ENCODE measurements at places on chromosomes 1 and 21. TPM values are rescaled to one million over a fixed set of nuclear protein-coding genes. Genes with fewer than 3 reads are reported as not detected.

- DNase-seq: no peak
Observed at GRCh38 chr1:182662121-182662890, 22.1 kb downstream of the RGS8 start.

GRCh38 chr1:211148366-211148765 is 14.4 kb upstream of the KCNH1 start:
- no peak for DNase-seq

- DNase-seq: no peak
Observed at GRCh38 chr1:94350350-94350924, 67.8 kb upstream of the ABCD3 start.

GRCh38 chr1:20367116-20367585 is 76.5 kb downstream of the VWA5B1 start:
- peak; percentile 39 for DNase-seq

KMO gene
- 21.3 TPM for polyA plus RNA-seq

ACOT11 gene
- polyA plus RNA-seq: 14.2 TPM

DNA sequence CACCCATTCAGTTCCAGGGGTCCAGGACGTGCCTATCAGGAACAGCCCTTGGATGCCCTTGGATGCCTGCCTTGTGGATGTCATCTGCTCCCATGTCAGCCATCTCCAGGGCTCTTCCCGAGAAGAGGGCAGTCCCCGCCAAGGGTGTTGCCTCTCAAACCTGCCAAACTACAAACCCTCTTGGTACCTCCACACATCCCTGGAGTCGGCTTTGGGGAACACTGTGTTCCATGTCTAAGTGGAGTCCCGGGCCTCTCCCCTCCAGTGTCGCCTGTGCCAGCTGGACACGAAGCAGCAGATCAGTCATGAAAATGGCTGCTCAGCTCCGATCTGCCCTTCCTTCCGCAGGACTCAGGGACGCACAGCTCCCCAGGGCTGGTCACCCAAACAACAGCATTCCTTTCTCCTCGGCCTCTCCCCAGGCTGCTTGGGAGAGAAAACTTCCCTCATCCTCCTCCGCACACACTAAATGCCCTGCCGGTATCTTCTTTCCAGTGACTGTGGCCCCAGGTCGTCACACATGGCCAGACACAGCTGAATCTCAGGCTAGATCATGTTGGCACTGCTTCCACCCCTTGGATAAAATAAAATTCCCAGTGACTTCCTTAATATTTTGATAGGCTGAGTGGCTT is 53.4 kb downstream of the GALNT2 start:
- peak; percentile 73 for DNase-seq

DNA sequence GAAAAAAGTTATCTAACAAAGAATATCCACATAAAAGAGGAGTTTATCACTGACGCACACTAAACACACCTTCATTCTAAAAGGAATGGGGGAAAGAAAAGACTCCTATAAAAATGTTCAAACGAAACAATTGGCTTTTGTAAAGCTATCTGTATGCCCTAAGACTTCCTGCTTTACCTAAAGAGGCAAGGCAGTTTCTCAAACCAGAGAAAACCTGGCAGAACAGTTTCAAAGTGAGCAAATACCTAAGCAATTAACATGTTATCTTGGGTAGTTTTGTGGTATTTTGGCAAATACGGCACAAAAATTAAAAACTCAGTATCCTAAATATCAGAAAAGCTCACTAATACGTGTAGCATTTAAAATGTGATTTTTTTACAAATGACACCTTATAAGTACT is 1.9 kb downstream of the PUM1 start:
- DNase-seq: no peak

RNF207 gene
- 19.5 TPM for polyA plus RNA-seq

DPYD gene
- polyA plus RNA-seq: 9.8 TPM

GRCh38 chr1:117013309-117013858 is 11.8 kb downstream of the CD101 start:
- peak; percentile 48 for DNase-seq

GRCh38 chr1:93079685-93080141 is 630 bp downstream of the MTF2 start:
- no peak for DNase-seq

SRGAP2 gene
- polyA plus RNA-seq: 54.9 TPM

DNA sequence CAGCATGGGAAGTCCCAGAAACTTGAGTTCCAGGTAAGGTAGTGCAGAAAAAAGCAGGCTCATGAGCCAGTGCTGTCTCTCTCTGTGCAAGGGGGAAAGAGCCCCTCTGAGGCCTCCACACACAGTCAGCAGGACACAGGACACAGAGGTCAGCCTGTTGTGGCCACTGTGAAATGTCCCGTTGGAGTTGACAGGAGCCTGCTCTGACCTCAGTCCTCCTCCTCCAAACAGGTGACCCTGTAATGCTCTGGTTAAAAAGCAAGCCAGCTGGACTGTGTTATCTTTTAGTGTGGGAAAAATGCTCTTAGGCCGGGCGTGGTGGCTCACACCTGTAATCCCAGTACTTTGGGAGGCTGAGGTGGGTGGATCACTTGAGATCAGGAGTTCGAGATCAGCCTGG is 24.2 kb upstream of the GPR157 start:
- no peak for DNase-seq

DNA sequence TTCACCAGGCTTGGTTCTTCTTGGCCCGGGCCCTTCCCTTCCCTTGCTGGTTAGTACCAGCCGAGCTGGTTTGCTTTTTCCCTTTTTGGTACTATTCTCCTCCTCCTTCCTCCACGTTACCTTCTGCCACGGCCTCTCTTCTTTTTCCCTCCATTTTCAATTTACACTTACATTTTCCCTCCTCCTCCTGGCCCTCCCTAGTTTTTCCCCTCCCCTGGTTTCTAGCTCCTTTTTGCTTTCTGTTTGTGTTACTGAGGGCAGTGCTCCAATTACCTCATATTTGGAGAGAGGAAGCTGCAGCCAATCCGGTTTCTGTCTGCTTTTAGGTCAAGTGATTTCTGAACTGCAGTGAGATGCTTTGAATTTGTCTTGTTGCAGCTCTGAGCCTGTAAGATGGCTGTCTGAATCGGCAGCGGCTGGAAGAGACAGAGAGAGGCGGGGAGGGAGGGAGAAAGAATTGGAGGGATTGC is 63.7 kb downstream of the MACF1 start:
- peak; percentile 65 for DNase-seq

DNA sequence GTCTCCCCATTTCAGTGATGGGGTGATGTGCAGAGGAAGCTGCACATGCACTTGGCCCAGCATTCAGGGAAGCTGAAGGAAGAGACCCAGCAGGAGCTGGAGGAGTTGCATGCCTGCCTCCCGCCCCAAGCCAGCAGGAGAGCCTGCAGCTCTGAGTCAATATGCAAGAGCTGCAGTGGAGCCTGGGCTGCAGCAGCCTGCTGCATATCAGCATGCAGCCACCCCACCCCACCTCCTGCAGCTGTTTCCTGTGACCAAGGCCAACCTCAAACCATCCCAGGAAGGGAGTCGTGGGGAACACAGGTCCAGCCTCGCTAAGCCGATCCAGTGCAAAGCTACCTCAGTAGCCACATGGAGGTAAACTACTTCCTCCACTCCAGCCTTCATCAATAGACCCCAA is 18.9 kb downstream of the AGT start:
- DNase-seq: no peak

- peak; percentile 57 for DNase-seq
Observed at GRCh38 chr1:101253976-101254674, 17.3 kb downstream of the S1PR1 start.

GRCh38 chr1:50508040-50508586 is 84.9 kb upstream of the DMRTA2 start:
- no peak for DNase-seq

DNA sequence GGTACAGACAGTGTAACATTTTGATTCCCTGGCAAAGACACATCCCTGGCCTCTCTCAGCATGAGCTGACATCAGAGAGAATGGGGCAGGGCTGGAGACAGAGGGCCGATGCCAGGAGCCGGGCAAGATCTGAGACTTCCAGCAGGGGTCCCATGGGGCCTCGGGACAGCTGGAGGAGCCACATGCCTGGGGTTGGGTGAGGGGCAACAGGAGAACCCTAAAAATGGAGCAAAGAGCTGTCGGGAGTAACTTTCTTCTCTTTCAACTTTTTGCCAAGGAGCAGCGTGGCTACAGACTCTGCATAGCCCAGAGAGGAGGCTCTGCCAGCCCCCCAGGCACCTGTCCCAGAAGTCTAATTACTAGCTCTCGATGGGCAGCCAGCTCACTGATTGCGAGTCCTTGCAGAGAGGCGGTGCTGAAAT is 130.8 kb downstream of the LACTBL1 start:
- no peak for DNase-seq

DNA sequence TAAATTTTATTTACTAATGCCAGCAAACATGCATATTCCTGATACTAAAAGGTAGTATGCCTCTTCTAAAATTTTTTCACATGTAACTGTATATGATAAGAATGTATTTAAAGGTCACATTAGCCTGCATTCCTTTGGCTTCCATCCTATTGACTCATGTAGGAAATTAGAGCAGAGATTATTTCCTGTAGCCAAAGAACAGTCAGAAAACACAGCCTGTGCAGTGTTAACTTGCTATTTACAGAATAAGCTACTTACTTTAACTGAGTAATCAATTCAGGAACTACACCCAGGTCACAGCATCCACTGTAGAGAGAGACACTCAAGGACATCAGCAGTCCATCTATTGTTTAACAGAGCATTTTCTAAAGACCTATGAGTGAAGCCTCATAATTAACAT is 154.5 kb upstream of the ADGRL4 start:
- no peak for DNase-seq

- DNase-seq: no peak
Observed at GRCh38 chr1:15116966-15117365, 36.6 kb upstream of the TMEM51 start.

DNA sequence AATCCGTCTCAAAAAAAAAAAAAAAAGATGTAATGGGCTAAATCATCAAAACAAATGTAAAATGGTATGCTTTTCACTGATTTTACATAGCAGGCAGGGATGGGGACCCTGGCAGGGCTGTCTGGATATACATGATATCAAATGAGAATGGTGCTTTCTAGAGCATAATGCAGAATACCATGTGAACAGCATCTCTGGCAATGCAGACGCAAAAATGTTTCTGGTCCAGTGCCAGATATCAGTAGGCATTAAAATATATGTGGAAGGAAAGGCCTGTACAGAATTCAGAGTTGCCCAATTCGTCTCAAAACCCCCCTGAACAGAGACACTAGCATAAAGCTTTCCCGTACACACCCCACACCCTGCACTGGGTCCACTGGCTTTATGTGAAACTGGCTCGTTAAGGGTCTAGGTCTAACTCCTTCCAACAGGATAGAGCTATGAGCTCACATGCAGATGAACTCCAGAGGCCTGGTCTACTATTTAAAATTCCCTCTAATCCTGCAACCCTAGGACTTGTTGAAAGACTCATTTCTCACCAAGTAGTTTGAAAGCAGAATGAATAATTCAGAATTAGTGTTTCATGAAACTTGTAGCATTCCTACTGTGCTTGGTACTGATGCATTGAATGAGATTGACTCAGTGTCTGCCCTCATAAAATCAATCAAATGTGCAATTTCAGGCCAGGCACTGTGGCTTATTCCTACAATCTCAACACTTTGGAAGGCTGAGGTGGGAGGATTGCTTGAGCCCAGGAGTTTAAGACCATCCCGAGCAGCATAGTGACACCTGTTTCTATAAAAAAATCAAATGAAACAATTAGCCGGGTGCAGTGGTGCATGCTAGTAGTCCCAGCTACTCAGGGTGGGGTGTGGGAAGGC is 2.6 kb upstream of the MYSM1 start:
- DNase-seq: no peak

GRCh38 chr1:114828251-114828650 is 26.4 kb upstream of the SYCP1 start:
- DNase-seq: no peak
